ENCODE measurements at places on chromosomes 11 and 22.

- DNase-seq, result no peak
Measured at GRCh38 chr11:26743622-26744021, 21.8 kb upstream of the SLC5A12 start.

- DNase-seq, result no peak
Measured at GRCh38 chr11:134802116-134802515, 390.1 kb upstream of the B3GAT1 start.

- no peak for DNase-seq
Measured at GRCh38 chr11:100602716-100603115, 84.4 kb upstream of the ARHGAP42 start.

DNA sequence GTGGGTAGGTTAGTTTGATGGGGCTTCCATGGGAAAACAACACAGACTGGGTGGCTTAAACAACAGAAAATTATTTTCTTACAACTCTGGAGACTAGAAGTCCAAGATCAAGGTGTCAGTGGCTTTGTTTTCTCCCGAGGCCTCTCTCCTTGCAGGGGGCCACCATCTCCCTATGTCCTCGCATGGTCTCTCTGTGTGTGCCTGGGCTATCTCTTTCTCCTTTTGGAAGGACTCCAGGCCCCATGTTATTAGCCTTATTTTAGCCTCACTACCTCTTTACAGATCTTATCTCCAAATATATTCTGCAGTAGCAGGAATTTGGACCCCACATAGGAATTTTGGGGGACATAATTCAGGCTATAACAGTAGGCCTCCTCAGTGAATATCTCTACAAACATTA is 372.7 kb upstream of the FAT3 start:
- no peak for DNase-seq

DNA sequence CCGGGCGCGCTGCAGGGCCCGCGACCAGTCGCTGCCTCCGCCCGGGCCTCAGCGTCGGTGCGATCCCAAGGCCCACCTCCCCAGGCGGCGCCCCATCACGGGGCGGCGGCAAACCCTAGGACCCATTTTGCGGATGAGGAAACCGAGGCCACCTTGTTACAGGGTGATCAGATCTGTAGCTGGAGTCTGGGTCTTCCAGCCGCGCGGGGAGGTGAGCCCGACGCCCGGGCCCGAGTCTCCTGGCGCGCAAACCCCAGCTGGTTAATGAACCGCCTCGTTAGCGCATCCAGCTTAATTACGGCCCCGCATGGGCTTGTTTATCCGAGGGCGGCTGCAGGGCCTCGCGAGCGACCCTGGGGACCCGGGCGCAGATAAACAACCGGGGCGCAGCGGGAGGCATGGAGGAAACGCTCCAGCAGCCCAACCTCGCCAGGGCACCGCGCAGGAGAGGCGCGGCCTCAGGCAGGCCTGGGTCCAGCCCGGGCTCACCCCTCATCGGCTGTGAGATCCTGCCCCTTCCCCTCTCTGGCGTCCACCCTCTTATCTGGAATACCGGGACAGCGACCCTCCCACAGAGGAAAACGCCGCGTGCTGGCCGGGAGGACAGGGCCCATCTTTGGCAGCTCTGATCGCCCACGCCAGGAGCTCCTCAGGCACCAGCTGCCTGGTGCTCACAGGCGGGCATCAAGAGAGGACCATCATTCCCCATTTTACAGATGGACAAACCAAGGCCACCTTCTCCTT is 14.7 kb downstream of the OTUB1 start:
- DNase-seq, result no peak

GRCh38 chr11:19595840-19596751 is 116.5 kb upstream of the NAV2 start:
- DNase-seq, result no peak

DNA sequence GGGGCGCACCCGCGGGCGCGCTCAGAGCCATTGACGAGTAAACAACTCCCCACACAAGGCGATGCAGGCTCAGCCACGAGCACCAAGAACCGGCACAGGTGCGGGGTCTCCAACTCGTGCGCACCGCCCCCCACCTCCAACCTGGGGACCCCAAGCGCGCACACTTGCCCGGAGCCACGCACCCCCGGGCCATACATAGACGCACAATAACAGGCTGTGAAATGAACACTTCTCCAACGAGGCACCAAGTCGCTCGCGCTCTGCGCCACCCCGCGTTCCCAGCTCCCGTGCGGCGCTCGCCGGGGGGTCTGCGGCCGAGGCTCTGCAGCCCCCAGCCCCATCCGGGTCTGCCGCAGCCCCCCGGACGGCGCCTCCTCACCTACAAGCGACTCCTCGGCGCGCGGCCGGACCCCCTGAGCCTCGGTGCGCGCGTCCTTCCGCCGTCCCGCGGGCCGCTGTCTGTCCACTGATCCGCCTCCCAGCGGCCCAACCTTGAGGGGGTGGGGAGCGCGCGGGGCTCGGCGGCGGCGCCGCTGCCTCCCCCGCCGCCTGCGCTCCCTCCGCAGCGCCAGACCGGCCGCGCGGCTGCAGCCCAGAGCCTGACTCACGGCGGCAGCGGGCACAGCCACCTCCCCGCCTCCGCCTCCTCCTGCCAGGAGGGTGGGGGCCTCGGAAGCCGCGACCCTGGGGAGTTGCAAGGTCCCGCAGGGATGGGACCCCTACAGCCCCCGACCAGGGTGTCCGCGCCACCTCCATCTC is 1.6 kb downstream of the IFITM10 start:
- no peak for DNase-seq

DNA sequence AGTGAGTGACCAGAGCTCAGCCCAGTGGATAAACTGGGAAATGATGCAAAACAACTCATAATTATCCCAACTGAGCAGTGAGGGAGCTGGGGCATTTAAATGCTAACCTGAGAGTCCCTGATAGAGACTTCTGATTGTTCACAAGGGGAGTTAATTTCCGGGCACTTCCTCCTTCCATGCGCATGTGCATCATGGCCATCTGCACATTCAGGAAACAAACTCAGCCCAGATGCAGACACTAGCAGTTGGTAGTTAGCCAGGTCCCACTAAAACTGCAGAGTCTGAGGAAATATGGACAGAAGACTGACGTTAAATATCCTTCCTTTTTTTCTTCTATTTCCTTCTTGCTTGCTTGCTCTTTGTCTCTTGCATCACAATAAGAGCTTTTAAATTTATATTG is 852.1 kb upstream of the LRRC4C start:
- DNase-seq, result no peak

GRCh38 chr22:19896665-19897355 is 42.1 kb upstream of the GNB1L start:
- DNase-seq, result no peak

Data from stimulated activated CD4-positive, alpha-beta T cell treated with anti-CD3 and anti-CD28 coated beads, TNF-alpha, amount 100 ng/mL, for 1 hour (primary cell).